ENCODE measurements at places on chromosomes 4 and X. TPM values are rescaled to one million over a fixed set of nuclear protein-coding genes. Genes with fewer than 3 reads are reported as not detected.

Gene AMELX
- not detected for total RNA-seq

- peak; percentile 76 for DNase-seq
- no peak overlapping the region for H3K27ac ChIP-seq
- H3K36me3 ChIP-seq, result no peaks in the 10 kb centered on the region
- H3K4me1 ChIP-seq, result peaks cover 13% of the 10 kb centered on the region
- H3K4me3 ChIP-seq, result no peak overlapping the region
Observed at GRCh38 chr4:174122705-174123104, 160.8 kb downstream of the FBXO8 start.

- H3K36me3 ChIP-seq, result no peaks in the 10 kb centered on the region
- no peak for DNase-seq
- H3K27me3 ChIP-seq, result no peaks in the 10 kb centered on the region
- no peak overlapping the region for H3K4me3 ChIP-seq
- H3K27ac ChIP-seq, result no peak overlapping the region
Observed at GRCh38 chr4:53088152-53088551, 226.0 kb downstream of the RASL11B start.

DNA sequence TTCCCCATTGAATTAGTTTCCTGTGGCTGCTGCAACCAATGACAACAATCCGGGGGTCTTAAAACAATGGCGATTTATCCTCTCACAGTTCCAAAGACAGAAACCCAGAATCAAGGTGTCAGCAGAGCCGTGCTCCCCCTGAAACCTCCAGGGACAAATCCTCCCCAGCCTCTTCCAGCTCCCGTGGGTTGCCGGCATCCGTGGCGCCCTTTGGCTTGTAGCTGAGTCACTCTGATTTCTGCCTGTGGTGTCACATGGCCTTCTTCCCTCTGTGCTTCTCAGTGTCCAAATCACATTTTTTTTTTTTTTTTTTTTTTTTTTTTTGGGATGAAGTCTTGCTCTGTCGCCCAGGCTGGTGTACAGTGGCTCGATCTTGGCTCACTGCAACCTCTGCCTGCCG lies 64.5 kb upstream of the STX18 start:
- H3K4me1 ChIP-seq, result no peaks in the 10 kb centered on the region
- no peaks in the 10 kb centered on the region for H3K27me3 ChIP-seq
- H3K27ac ChIP-seq, result no peak overlapping the region

GRCh38 chr4:117134386-117134785 lies 49.0 kb upstream of the TRAM1L1 start:
- DNase-seq, result peak; percentile 56
- H3K27ac ChIP-seq, result no peak overlapping the region
- no peak overlapping the region for H3K4me3 ChIP-seq
- H3K27me3 ChIP-seq, result no peaks in the 10 kb centered on the region
- H3K4me1 ChIP-seq, result no peaks in the 10 kb centered on the region

GRCh38 chr4:11216520-11216919 lies 212.2 kb downstream of the HS3ST1 start:
- H3K27ac ChIP-seq, result no peak overlapping the region
- H3K4me1 ChIP-seq, result no peaks in the 10 kb centered on the region
- no peaks in the 10 kb centered on the region for H3K27me3 ChIP-seq
- DNase-seq, result no peak
- no peaks in the 10 kb centered on the region for H3K36me3 ChIP-seq

- H3K4me1 ChIP-seq, result peaks cover 8% of the 10 kb centered on the region
- no peak for DNase-seq
- no peak overlapping the region for H3K4me3 ChIP-seq
- peaks cover 5% of the 10 kb centered on the region for H3K36me3 ChIP-seq
- H3K27me3 ChIP-seq, result no peaks in the 10 kb centered on the region
Observed at GRCh38 chr4:183242291-183242690, 77.8 kb downstream of the CLDN22 start.

- no peak overlapping the region for H3K4me3 ChIP-seq
- no peak overlapping the region for H3K27ac ChIP-seq
- no peaks in the 10 kb centered on the region for H3K27me3 ChIP-seq
- H3K4me1 ChIP-seq, result no peaks in the 10 kb centered on the region
- H3K36me3 ChIP-seq, result no peaks in the 10 kb centered on the region
- DNase-seq, result peak; percentile 73
Observed at GRCh38 chr4:10013722-10014121, 7.6 kb downstream of the SLC2A9 start.

Data from cardiac muscle cell (in vitro differentiated cells and primary cell).